ENCODE measurements at places on chromosomes 11 and 22.

GRCh38 chr22:38448945-38449745 lies 5.9 kb downstream of the KCNJ4 start:
- DNase-seq = no peak

DNA sequence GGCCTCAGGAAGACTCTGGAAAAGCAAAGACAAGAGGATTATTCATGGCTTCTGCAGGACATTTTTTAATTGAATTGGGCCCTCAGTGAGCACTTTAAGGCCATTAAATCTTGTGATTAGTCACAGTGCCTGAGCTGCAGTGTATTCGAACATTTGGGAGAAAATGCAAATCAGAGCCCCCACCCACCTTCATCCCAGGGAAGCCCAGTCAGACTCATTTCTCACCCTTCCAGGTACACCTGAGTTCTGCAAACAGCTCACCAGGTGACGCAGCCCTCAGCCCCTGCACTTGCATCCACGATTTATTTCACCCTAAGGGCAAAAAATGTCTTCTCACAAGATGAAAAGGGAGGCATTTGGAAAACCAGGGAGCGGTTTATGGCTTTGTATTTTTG lies 128.7 kb downstream of the MPPED1 start:
- DNase-seq = no peak

- DNase-seq = no peak
Measured at GRCh38 chr11:103079833-103080232, 12.1 kb downstream of the DCUN1D5 start.

- DNase-seq = no peak
Measured at GRCh38 chr22:48781868-48782267, 1045.8 kb downstream of the BRD1 start.

DNA sequence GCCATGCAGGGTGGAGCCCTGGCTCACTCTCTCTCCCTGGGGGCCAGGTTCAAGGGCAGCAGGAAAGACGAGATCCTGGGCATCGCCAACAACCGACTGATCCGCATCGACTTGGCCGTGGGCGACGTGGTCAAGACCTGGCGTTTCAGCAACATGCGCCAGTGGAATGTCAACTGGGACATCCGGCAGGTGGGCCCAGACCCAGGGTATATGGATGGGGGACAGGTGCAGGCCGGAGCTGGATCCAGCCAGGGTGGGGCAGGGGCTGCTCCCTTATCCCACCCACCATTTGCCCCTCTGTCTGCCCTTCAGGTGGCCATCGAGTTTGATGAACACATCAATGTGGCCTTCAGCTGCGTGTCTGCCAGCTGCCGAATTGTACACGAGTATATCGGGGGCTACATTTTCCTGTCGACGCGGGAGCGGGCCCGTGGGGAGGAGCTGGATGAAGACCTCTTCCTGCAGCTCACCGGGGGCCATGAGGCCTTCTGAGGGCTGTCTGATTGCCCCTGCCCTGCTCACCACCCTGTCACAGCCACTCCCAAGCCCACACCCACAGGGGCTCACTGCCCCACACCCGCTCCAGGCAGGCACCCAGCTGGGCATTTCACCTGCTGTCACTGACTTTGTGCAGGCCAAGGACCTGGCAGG lies 2.9 kb downstream of the TRPT1 start:
- no peak for DNase-seq

DNA sequence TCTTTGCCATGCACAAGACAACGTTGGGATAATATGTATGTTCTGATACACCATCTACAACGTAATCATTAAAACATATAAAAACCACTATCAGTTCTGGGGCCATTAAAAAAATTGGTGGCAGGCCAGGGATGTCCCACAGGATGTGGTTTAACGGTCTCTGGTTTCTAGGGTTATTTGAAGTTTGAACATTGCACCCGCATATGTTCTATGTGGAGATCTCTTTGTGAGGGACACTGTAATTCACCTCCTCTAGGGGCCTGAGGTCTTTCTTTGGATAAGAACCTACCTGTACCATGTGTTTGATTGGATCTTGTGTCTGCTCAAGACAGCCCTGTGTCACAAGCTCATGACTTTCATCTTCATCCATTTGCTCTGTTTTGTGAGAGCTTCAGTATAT lies 73.2 kb downstream of the GGTLC2 start:
- no peak for DNase-seq

- no peak for DNase-seq
Measured at GRCh38 chr11:14644226-14645014, 816 bp downstream of the PDE3B start.

DNA sequence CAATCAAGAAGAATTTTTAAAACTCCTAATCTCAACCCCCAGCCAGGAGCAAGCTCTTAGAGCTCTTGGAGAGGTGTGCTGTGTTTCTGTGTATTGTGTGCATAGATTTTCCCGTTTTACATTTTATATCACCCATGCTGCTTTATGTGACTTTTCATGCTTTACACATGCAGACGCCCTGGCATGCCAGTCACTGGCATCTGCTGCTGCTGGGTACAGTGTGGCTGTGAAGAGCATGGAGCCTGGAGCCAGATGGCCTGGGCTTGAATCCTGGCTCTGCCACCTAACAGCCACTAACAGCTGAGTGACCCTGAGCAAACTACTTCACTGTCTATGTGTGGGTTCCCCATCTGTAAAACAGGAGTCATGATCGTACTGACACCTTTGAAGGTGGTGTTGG lies 23.1 kb downstream of the POLR3H start:
- peak; percentile 89 for DNase-seq

- no peak for DNase-seq
Measured at GRCh38 chr22:40653361-40653760, 16.8 kb upstream of the MRTFA start.

DNA sequence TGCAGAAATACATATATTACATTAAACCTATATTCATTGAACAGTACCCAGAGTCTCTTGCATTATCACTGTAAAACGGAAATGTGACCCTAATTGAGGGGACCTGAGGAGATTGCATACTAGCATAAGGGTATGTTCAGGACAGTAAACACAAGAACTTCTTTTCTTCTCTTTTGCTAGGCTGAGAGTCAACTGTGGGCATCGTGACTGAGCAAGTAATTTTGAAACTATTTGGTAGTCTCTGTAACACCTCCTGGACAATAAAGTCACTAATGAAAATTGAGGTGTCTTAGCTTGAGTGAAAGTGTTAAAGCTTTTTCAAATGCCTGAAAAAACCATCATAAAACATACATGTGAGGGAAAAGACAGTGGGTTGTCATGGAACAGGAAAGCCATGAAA lies 90.9 kb downstream of the PDHX start:
- no peak for DNase-seq

DNA sequence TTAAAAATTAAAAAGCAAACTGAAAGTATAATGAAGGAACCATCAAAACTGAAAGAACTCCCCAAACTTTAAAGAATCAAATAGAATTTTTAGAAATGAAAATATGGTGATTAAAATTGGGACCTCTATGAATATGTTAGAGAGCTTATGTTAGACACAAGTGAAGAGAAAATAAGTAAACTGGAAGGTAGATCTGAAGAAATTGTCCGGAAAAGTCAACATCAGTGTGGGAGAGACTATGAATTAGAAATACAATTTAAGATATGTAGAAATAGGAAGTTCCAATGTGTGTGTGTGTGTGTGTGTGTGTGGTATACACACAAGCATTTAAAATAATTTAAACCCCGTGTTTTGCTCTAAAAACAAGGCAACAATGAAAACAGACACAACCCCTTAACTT lies 4.9 kb upstream of the OR8B4 start:
- DNase-seq = no peak
